Spleen (tissue), 13 donors: ENCODE measurements at places on chromosomes 7 and 10. TPM values are rescaled to one million over a fixed set of nuclear protein-coding genes. Genes with fewer than 3 reads are reported as not detected.

Gene VWDE
- total RNA-seq, result 0.23 TPM

- H3K36me3 ChIP-seq, result no peaks in the 10 kb centered on the region
- no peak overlapping the region for H3K4me3 ChIP-seq
- no peaks in the 10 kb centered on the region for H3K27me3 ChIP-seq
- no peak for DNase-seq
- H3K4me1 ChIP-seq, result no peaks in the 10 kb centered on the region
Observed at GRCh38 chr7:40987571-40987970, 715.3 kb downstream of the INHBA start.

DNA sequence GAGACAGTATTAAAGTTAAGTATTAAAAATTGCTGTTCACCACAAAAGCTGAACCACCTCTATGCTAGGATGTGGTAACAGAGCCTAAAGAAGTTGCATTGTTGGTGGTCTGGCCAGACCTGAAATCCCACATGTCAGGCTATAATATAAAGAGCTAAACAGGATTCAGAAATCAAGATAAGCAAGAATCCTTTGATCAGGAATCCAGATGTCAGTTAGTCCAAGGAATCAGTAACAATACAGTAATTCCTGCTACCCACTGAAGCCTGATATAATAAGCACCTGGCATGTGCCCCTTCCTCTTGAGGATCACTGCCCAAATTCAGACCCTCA, 48.9 kb downstream of the ZNF277 start:
- no peak overlapping the region for H3K27ac ChIP-seq
- no peaks in the 10 kb centered on the region for H3K36me3 ChIP-seq
- no peak for DNase-seq
- H3K4me3 ChIP-seq, result no peak overlapping the region
- peaks cover 3% of the 10 kb centered on the region for H3K4me1 ChIP-seq

Gene CYP26A1
- not detected for total RNA-seq

GRCh38 chr7:143499743-143500348, 22.2 kb downstream of the TAS2R41 start:
- peaks cover 21% of the 10 kb centered on the region for H3K4me1 ChIP-seq
- no peak overlapping the region for H3K4me3 ChIP-seq
- H3K27ac ChIP-seq, result no peak overlapping the region
- H3K36me3 ChIP-seq, result no peaks in the 10 kb centered on the region

- no peaks in the 10 kb centered on the region for H3K27me3 ChIP-seq
- no peak overlapping the region for H3K27ac ChIP-seq
- no peaks in the 10 kb centered on the region for H3K36me3 ChIP-seq
- H3K4me3 ChIP-seq, result no peak overlapping the region
- no peak for DNase-seq
Observed at GRCh38 chr7:64192148-64192704, 14.8 kb upstream of the ZNF735 start.

DNA sequence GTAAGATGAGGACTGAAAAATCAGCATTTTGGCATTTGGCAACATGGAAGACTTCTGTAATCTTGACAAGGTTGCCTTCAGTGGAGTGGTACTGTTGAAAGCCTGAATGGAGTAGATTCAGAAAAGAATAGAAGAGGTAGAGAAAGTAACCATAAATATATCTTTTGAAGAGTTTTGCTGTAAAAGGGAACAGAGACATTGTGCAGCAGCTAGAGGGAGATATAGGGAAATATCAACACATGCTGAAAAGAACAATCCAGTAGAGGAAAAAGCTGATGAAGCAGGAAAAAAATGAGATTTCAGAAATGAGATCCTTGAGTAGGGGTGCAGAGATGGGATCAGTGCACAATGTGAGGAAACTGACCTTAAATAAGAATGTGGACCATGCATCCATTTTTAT, 60.0 kb downstream of the RAPGEF5 start:
- DNase-seq, result no peak
- H3K4me1 ChIP-seq, result no peaks in the 10 kb centered on the region
- H3K27ac ChIP-seq, result no peak overlapping the region

DNA sequence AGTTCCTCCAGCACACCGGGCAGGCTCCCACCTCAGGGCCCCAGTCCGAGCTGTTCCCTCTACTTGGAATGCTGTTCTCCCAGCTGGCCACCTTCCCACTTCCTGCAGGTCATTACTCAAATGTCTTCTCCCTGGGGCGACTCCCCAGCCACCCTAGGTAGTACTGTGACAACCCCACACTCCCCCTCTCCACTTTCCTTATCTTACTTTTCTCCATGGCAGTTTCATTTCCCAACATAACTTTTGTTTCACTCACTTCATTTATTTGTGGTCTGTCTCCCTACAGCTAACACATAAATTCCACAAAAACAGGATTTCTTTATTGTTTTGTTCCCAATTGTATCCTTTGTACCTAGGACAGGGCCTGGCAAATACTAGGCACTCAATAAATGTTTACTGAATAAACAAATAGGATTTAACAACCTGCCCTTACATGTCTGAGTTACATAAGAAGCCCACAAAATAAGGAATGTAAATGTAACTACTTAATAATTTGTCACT, 76.5 kb downstream of the JAZF1 start:
- no peaks in the 10 kb centered on the region for H3K27me3 ChIP-seq
- H3K27ac ChIP-seq, result no peak overlapping the region

DNA sequence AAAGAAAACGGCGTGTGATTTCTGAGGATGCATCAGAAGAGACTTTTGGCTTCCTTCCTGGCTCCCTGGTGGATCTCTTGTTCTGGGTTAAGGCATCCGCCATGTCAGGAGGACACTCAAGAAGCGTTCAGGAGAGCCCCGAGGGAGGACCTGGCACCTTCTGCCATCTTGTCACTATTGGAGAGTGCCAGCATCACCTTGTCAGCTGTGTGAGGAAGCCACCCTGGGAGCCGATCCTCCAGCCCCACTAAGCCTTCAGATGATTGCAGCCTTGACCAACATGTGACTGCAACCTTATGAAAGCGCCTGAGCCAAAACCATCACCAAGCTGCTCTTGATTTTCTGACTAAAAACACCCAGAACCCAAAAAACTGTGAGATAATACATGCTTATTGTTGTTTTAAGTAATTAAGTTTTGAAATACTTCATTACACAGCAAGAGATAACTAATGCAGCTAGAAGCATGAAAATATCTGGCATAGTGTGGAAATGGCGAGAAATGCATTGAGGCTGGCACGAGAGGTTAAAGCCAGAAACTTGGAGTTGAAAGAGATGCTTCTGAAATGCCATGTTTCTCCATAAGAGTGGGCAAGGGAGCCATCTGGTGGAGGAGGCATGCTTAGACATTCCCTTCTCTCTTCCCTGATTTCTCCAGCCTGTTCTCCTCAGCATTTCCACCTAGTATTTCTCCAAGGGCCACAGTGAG, 5.4 kb upstream of the ZFYVE27 start:
- H3K4me3 ChIP-seq, result no peak overlapping the region
- no peaks in the 10 kb centered on the region for H3K36me3 ChIP-seq
- no peaks in the 10 kb centered on the region for H3K27me3 ChIP-seq
- peaks cover 1% of the 10 kb centered on the region for H3K4me1 ChIP-seq

Gene PNLIP
- total RNA-seq, result 1.7 TPM

DNA sequence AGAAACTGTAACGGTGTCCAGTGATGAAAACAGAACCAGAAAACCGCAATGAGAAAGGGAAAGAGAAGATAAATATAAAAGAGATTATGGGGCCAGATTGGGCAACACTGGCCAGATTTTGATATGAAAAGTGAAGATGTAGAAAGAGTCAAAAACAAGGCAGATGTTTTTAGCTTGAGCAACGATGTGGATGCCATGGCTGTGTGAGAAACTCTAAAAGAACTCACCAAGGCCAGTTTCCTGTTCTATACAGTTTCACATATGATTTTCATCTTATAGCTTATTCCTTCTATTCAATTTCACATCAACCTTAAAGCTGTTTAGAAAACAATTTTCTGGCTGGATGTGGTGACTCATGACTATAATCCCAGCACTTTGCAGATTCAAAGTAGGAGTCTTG, 36.3 kb downstream of the CSTF2T start:
- no peaks in the 10 kb centered on the region for H3K4me1 ChIP-seq
- no peak for DNase-seq
- no peaks in the 10 kb centered on the region for H3K27me3 ChIP-seq
- H3K4me3 ChIP-seq, result no peak overlapping the region

DNA sequence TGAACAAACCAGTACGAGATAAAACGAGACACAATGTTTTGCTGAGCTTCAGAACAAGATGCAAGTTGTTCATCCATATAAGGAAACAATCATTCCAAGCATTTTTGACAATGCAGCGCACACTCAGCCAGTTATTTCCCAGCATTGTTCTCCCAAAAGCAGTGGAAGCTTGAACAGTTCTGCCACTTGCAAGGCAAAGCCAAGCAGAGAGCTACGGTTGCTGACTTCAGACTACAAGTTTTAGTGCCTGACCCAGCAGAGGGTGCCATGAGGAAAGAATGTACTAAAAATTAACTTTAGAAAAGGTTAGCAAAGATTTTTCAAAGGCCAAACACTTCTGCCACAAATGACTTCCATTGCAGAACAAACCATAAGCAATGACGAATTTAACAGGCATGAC, 152.5 kb downstream of the SLC25A13 start:
- H3K4me3 ChIP-seq, result no peak overlapping the region
- no peak for DNase-seq
- no peak overlapping the region for H3K27ac ChIP-seq
- no peaks in the 10 kb centered on the region for H3K27me3 ChIP-seq

- no peak overlapping the region for H3K4me3 ChIP-seq
- DNase-seq, result peak; percentile 67
- no peaks in the 10 kb centered on the region for H3K27me3 ChIP-seq
- no peaks in the 10 kb centered on the region for H3K4me1 ChIP-seq
Observed at GRCh38 chr7:1124816-1125602, 35.0 kb downstream of the ZFAND2A start.

DNA sequence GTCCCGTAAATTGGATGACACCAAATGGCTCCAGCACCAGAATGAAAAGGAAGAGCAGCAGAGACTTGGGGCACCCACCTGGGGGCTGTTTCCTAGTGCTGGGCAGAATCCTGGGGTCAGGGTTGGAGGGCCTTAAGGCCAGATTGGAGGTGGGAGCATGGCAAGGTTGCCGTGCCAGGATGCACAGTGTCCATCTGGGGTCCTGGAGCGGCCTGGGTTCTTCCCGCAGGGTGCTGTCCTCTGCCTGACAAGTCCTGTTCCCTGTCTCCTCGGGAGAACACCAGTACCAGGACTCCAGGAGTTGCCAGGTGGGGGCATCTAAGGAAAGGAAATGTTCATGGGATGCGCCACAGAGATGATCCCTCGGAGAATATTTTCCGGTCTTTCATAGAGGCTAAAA, 42.8 kb downstream of the MGMT start:
- H3K4me3 ChIP-seq, result no peak overlapping the region
- no peak for DNase-seq
- no peaks in the 10 kb centered on the region for H3K36me3 ChIP-seq

DNA sequence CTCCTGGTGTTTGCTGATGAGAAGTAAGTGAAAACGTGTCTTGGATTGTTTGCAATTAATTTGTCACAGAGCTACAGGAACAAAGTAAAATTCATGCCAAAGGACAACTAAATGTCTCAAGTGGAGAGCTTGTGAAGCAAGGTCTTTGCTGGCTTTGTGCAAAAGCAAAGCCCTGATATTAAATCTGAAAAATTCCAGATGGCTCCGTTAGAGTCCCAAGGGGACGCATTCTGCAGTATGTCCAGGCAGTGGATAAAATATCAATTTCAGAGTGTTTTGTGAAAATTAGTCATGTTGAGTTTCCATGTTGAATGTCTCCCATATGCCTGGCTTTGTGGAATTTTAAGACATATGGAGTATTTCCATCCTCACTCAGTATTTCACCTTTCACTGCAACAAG, 102.5 kb upstream of the PTN start:
- H3K4me3 ChIP-seq, result no peak overlapping the region
- no peaks in the 10 kb centered on the region for H3K4me1 ChIP-seq
- no peaks in the 10 kb centered on the region for H3K36me3 ChIP-seq
- no peaks in the 10 kb centered on the region for H3K27me3 ChIP-seq
- DNase-seq, result no peak
- H3K27ac ChIP-seq, result no peak overlapping the region

Gene LAMB4
- total RNA-seq, result 0.18 TPM

DNA sequence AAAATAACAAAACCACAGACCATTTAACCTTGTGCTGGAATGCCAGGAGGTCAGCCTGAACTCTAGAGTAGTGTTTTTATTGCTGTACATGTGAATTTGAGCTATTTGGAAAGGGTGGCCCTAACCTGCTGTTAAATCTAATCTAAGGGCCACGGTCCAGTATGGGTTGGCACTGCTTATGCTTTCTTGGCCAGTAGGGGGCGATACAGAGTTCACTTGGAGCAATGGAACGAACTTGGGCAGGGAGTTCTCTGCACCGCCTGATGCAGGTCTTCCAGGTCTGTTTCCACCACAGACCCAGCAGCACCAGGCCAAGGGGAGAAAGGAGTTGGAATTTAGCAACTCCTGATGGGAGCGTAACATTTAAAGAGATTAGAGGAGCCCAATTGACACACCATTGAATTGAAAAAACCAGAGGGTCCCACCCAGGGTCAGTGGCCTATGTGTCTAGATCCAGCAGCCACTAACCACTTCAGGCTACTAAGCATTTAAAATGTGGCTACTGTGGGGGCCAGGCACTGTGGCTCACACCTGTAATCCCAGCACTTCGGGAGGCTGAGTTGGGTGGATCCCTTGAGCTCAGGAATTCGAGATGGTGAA, 75.7 kb upstream of the EFCAB10 start:
- H3K4me3 ChIP-seq, result no peak overlapping the region
- H3K36me3 ChIP-seq, result peaks cover 76% of the 10 kb centered on the region
- DNase-seq, result no peak
- no peaks in the 10 kb centered on the region for H3K27me3 ChIP-seq
- peaks cover 19% of the 10 kb centered on the region for H3K4me1 ChIP-seq

GRCh38 chr7:151472644-151473380, 32.9 kb upstream of the CRYGN start:
- DNase-seq, result no peak
- no peaks in the 10 kb centered on the region for H3K27me3 ChIP-seq
- H3K36me3 ChIP-seq, result peaks cover 32% of the 10 kb centered on the region
- peak overlapping the region; percentile 61 for H3K27ac ChIP-seq
- H3K4me3 ChIP-seq, result no peak overlapping the region

- DNase-seq, result no peak
- H3K27ac ChIP-seq, result no peak overlapping the region
- no peaks in the 10 kb centered on the region for H3K4me1 ChIP-seq
- H3K4me3 ChIP-seq, result no peak overlapping the region
- H3K27me3 ChIP-seq, result no peaks in the 10 kb centered on the region
Observed at GRCh38 chr10:3116508-3117100, 49.3 kb downstream of the PFKP start.

- no peaks in the 10 kb centered on the region for H3K36me3 ChIP-seq
- H3K27ac ChIP-seq, result no peak overlapping the region
- no peaks in the 10 kb centered on the region for H3K4me1 ChIP-seq
- H3K4me3 ChIP-seq, result no peak overlapping the region
Observed at GRCh38 chr10:89201345-89202032, 5.6 kb downstream of the CH25H start.

DNA sequence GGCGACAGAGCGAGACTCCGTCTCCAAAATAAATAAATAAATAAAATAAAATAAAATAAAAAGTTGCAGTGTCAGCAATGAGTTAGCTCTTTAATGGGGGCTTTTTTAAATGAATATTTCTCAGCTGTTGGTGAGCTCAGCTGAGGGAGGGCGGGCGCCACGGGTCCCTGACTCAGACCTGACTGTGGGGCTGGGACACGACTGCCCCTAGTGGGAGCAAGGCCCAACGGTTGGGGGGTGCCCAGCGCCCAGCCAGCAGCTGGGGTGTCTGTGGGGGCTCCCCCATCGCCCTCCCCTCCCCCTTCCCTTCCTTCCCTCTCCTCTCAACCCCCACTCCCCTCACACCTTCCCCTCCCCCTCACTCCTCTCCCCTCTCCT, 46.6 kb downstream of the PWWP2B start:
- no peak overlapping the region for H3K27ac ChIP-seq
- H3K27me3 ChIP-seq, result no peaks in the 10 kb centered on the region
- H3K4me3 ChIP-seq, result no peak overlapping the region
- peak; percentile 93 for DNase-seq
- H3K4me1 ChIP-seq, result peaks cover 27% of the 10 kb centered on the region
- H3K36me3 ChIP-seq, result no peaks in the 10 kb centered on the region

GRCh38 chr7:156198277-156198676, 386.0 kb upstream of the SHH start:
- H3K27ac ChIP-seq, result no peak overlapping the region
- no peak overlapping the region for H3K4me3 ChIP-seq
- H3K36me3 ChIP-seq, result no peaks in the 10 kb centered on the region
